ENCODE measurements at places on chromosomes 12 and 14.

- DNase-seq = no peak
Measured at GRCh38 chr12:25004447-25004846, 55.5 kb upstream of the BCAT1 start.

DNA sequence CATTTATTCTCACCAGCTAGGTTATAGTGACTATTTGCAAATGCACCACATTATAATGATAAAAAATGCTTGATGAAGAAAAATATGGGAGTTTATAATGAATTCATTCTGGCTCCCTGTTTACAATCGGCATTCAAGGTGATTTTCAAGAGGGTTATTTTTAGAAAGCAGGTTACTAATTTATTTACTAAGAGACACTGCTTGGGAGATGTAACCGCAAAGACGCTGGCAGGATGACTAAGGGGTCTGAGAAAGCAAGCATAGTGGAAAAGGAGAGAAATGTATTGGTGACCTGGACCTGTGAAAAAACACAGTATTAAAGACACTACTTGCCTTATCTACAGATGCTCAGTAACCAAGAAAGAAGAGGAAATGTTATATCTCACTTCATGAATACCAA is 13.3 kb upstream of the PITPNM2 start:
- no peak for DNase-seq

- DNase-seq = no peak
Measured at GRCh38 chr12:49972129-49972528, 618 bp upstream of the AQP6 start.

DNA sequence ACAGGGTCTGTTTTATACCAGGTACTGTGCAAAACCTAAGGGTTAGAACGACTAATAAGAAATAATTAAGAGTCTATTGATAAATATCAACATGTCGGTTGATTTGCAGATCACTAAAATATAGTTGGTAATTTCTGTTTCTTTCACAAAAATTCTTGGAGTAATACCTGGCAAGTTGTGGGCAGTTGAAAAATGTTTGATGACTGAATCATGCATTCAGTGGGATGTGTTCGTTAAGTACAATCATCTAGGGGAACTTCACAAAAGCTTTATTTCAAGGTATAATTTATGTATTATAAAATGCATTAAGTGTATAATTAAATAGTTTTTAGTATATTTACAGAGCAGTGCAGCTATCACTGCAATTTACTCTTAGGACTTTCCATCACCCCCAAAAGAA is 120.0 kb downstream of the KCNA5 start:
- no peak for DNase-seq

GRCh38 chr12:630656-631632 is 32.3 kb downstream of the NINJ2 start:
- DNase-seq = peak; percentile 79
